ENCODE measurements at places on chromosomes 5 and 9.

DNA sequence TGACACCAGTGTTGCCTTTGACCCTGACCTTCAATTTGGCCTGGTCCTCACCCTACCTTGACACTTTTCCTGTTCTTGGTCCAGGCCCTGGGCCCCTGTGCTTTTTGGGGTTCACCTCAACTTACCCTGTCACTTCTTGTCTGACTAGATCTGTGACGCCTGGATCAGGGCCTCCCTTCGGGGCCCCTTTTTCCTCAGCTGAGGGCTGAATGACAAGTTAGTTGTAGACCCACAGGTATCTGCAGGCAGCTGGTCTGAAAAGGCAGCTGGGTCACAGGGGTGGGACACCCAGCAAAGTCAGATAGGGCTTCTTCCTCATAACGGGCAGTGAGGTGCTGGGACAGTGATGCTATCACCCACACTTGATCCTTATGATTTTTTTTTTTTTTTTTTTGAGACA is 10.0 kb upstream of the MYORG start:
- DNase-seq, result no peak

- DNase-seq, result peak; percentile 34
Observed at GRCh38 chr5:135462304-135462703, 10.2 kb upstream of the TIFAB start.

DNA sequence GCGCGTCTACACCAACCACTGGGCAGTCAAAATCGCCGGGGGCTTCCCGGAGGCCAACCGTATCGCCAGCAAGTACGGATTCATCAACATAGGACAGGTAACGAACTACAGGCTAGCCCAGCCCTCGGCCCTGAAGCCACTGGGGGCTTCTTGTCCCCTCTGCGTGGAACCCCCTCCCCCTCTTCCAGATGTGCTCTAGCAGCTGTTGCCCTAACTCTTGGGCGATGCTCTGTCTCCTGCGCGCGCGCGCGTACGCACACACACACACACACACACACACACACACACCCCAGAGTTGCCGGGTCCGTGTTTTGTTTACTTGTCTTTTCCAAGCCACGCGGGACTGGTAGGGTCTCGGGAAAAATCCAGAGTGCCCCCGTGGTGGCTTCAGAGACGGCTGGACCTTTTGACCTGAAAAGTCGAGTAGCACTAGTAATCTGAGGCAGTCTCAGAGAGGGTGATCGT is 836 bp downstream of the PCSK5 start:
- DNase-seq, result peak; percentile 53

DNA sequence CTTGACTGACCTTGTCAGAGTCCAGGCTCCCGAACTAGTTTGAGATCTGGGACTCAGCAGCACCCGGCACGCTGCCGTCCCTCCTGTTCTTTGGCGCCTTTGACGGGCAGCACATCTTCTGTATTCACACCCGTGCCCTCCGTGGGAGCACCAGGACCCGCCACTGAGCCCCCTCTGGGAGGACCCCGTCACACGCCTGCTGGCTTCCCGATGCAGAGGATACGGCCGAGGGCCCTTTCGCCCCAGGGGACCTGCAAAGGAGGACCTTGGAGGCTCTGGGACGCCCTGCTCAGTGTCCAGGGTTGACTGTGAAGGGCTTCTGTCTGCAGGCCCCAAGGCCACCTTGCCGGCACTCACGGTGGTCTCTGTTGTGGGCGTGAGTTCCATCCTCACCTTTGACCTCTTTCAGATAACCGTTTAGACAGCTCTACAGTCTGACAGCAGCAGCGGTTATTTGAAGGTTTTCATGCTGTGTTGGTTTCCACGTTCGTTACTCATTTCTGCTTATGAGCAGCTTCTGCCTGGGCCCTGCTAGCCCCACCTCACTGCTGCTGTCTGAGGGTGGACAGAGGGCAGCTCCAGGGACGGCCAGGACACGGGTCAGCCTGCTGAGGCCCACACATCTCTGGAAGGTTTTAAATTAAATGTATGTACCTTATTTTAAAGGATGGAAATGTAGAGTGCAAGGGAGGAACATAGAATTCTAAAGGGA is 12.6 kb upstream of the EXOC3 start:
- no peak for DNase-seq

- no peak for DNase-seq
Observed at GRCh38 chr5:84603568-84604185, 219.0 kb upstream of the EDIL3 start.

GRCh38 chr5:159855476-159856191 is 60.6 kb upstream of the ADRA1B start:
- no peak for DNase-seq

DNA sequence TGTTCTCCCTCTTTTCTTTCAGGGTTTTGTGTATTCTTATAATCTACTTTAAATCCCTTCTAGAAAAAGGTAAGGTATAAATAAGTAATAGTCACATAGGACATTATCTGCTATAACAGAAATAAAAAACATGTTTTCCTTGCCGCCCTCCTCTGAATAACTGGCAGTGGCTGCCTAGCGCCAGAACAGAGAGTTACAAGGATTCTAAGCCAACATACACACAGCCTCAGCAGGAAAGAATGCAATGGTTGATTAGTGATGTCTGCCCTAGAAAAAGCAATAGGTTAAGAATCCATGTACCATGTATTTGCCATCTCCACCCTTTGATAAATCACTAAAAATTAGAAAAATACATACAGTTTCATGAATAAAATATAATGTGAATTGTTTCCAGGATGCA is 4.9 kb downstream of the MED27 start:
- no peak for DNase-seq

DNA sequence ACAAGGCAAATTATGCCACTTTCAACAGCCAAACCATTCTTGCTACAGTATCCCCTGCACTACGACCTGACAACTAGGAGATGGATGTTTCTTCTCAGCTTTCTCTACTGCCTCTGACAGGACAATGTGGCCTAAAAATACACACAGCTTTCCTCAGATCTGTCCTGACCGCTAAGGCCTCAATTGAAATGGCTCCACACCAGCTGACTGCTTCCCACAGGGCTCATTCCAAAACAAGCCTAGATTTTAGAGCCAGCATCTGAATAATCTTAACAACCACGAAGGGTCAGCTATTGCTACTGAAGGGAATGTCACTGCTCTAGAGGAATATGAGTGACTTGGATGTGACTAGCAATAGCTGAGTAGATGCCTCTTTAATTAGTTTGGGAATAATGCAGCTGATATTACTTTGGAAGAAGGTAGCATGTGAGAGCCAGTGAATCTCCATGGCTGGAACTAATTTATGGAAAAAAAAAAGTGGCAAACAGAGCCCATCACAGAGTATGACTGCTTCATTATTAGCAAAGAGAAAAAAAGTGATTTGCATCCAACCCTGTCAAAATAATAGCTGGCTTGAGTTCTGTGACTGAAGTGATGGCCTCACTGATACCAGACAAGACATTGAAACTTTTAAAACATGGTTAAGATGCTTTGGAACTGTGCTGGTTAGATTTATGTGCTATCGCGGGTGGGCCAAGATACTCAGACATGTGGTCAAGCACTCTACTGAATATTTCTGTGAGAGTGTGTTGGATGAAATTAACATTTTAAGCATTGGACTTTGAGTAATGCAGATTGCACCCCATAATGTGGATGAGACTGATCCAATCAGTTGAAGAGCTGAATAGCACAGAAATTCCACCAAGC is 450.2 kb downstream of the NR2F1-AS1 start:
- no peak for DNase-seq

- no peak for DNase-seq
Observed at GRCh38 chr9:73160868-73161267, 9.2 kb downstream of the ANXA1 start.

GRCh38 chr5:71528206-71528605 is 58.9 kb upstream of the MCCC2 start:
- no peak for DNase-seq

DNA sequence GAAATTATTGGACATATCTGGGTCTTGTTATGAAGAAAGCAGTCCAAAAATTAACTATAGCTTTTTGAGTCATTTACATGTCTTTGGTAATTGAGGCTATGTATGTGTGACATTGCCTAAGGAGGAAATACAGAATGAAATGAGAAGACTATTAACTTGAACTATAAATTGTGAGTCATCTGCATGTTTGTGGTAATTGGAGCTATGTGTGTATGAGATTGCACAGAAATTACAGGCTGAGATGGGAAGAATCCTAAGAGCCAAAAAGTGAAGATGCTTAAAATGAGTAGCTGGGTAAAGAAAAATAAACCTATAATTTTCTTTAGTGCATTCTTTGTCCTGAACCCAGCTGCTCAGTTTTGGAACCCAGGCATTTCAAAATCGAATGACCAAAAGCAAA is 747.6 kb upstream of the EDIL3 start:
- no peak for DNase-seq

- no peak for DNase-seq
Observed at GRCh38 chr9:18910916-18911315, 122.1 kb downstream of the SAXO1 start.

DNA sequence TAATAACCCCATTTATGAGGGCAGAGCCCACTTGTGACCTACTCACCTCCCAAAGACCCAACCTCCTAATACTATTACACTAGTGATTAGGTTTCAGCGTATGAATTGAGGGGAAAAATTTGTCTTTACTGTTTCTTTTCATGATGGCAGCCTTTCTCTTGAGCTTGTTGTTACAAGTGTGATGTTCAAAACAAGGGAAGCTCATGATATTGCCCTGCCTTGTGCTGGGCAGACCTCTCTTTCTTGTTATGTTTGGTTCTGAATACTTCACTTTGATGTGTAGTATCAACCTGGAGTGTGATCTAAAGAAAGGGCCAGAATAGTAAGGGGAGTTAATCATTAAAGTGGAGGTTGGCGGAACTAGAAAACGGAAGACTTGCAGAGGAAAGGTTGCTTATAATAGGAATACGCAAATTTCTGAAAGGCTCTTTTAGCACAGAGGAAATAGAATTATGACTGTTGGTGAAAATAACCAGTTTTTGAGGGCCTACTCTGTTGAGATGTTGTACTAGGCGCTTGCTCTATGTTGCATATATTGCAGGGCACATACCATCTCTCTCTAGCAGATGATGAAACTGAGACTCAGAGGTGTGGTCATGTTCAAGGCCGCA is 68.2 kb downstream of the MELK start:
- DNase-seq, result no peak

- DNase-seq, result no peak
Observed at GRCh38 chr5:129988453-129988852, 84.2 kb downstream of the CHSY3 start.

DNA sequence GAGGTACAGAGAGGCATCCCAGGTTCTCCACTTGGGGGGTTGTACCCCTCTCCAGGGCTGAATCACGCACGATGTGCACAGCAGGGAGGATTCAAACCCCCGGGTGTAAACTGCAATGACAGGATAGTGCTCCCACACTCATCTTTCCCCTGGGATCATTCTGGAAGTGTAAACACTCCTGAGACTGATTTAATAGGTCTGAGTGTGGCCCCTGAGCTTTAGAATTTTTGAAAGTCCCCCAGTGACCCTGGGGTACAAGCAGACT is 16.5 kb downstream of the BICD2 start:
- DNase-seq, result no peak

DNA sequence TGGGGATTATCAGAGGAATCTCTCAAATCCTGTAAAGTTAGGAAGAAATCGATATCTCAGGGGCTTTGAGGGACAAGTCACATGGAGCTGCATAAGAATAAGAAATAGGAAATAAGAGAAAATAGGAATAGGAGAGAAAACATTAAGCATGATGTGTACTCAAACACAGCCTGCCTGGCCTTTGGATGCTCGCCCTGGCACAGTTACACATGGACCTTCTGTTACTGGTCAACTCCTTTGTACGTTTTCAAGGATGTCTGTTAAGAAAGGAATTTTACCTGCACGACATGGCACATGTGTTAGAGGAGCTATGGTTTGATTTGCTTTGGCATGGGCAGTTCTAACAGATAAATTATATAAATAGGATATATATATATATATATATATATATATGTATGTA is 321.2 kb downstream of the CDH12 start:
- DNase-seq, result no peak

DNA sequence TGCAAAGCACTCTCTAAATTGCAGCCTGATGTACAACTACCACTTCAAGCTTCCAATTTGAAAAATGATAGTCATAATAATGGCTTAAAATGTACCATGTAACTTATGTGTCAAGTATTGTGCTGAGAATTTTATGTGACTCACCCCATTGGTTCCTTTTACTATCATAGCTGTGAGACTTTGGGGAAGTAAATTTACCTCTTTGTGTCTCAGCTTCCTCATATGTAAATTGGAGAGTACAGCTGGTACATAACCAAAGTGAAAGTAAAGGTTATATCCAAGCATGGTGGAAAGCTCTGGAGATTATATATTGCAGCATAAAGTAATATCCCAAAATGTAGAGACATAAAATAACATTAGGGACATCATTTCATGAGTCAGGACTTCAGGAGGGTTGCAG is 2200.4 kb upstream of the C9orf72 start:
- DNase-seq, result no peak

- DNase-seq, result no peak
Observed at GRCh38 chr9:113695901-113696300, 180.2 kb upstream of the ZNF618 start.

- no peak for DNase-seq
Observed at GRCh38 chr5:56983593-56984361, 31.9 kb upstream of the MIER3 start.

DNA sequence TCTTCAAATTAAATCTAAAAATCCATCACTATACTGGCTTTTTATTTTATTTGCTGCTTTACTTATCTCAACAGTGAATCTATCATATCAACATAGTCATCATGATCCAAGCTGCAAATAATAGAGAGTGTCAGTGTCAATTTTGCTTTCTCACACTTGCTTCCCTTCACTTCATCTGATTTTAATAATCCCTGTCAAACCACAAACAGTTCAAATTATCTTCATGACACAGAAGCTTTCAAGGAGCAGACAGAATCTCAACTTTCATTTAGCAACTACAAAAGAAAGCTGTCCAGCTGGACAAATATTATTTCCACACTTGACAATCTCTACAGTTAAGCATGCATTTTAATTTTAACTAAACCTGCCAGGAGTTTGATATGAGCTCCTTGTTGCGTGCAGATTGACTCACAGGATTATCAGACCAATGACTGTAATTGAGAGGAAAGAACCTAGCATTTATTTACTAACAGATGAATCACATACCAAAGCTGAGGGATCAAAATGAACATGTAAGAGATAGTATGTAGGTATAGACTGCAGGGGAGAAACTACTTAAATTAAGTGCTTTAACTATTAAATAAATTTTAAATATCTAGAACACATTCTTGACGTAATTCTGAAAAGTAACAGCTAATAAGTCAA is 56.0 kb downstream of the KIAA0825 start:
- no peak for DNase-seq

- DNase-seq, result no peak
Observed at GRCh38 chr9:18821788-18822187, 211.2 kb downstream of the SAXO1 start.
